ENCODE measurements at places on chromosomes 13 and 19.
A peak's percentile ranks its signal among the peaks of the same experiment; 100 is the strongest.

DNA sequence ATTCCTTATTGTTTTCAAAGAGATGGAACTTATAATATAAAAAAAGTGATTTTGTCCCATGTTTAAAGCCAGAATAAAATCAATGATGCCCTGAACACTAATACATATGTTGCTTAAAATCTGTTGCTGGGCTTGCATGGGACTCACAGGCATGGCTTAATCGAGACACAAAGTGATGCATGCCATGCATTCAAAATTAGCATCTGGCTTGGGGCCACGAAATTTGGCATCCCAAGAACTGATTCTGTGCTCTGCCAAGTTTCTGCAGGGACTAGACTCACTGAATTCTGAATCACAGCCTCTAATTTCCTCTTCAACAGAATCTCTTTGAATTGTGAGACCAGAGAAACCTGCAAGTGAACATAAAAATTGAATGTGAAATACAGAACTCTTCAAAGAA, 109.2 kb downstream of the PCDH17 start:
- DNase-seq = no peak

- no peak for DNase-seq
These were observed 166.4 kb downstream of the SHISA2 start for GRCh38 chr13:25885418-25885817.

- DNase-seq = no peak
These were observed 2.4 kb upstream of the CTXN1 start for GRCh38 chr19:7928334-7928706.

- DNase-seq = no peak
These were observed 24.1 kb downstream of the RFX1 start for GRCh38 chr19:13981988-13982501.

- DNase-seq = no peak
These were observed 13.4 kb downstream of the TM6SF2 start for GRCh38 chr19:19259741-19260140.

DNA sequence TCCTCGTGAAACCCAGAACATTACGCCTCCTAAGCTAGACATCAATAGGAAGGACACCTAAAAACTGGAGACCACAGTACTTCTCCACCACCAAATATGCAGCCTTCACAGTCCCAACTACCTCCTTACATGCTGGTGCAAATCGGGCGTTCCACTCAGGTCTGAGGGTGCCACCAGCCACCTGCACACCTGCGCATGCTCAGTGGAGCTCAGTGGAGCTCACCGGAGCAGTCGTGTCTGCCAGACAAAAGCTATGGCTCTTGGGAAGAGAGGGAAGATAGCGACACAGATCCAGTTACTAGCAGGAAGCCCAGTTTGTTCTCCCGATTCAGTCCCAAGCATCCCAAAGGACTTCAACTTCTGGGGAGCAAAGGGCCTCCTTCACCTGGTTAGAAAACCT, 237.1 kb downstream of the TSHZ3 start:
- DNase-seq = no peak

GRCh38 chr13:21883713-21884112, 212.8 kb downstream of the FGF9 start:
- no peak for DNase-seq

DNA sequence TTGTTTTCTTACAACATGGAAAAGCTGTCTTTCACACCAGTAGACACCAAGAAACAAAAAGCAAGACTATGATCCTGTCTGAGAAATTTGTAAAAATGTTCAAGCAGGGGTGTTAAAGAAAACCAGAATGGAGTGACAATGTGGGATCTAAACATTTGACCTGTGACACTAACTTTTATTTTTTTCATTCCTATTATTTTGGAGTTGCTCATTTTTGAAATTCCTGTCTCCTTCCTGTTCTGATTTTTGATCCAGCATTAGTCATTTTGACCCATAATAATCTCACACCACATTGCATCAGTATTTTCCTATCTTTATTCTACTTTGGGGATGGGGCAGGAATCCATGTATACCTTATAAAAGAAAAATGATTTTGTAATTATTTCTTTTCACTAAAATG, 164.2 kb downstream of the DLEU7 start:
- DNase-seq = no peak

- no peak for DNase-seq
These were observed 1.1 kb downstream of the ZNF850 start for GRCh38 chr19:36771261-36772231.

DNA sequence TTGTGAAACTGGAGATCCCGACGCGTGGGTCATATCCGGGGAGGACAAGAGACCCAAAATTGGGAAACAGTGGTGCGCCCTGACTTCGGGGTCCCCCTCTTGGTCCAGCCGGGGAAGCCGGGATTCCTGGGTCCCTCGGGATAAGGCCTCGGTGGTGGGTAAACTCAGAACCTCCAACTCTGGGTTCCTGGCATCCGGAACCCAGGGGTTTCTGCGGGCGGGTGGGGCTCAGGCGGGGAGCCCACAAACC, 688 bp downstream of the ZFP36 start:
- no peak for DNase-seq

GRCh38 chr19:3095441-3096191, 1.5 kb downstream of the GNA11 start:
- peak; percentile 40 for DNase-seq

- no peak for DNase-seq
These were observed 211.9 kb downstream of the NALCN start for GRCh38 chr13:101204270-101205020.

DNA sequence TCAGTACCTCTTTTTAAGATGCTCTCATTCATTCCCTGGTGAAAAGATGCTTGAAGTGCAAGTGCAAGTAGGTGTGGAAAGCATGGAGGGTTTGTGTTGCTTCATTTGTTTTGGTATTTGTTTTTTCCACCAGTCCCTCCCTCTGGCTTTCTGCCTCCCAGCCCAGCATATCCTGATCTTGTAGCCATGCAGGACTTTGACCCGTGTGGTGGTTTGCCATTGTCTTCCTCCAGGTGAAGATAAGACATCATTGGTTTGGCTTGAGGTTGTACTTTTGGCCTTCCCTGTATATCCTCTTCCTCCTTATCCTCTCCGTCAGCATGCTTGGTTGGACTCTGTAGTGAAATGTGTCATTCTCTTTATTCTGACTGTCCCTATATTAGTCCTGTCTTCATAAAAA, 9.1 kb downstream of the SPINT2 start:
- DNase-seq = no peak

GRCh38 chr19:6864325-6864940, 22.9 kb upstream of the ADGRE1 start:
- no peak for DNase-seq

- no peak for DNase-seq
These were observed 6.2 kb downstream of the GPR4 start for GRCh38 chr19:45595814-45596213.

- no peak for DNase-seq
These were observed 15.0 kb downstream of the TMTC4 start for GRCh38 chr13:100659578-100659977.

DNA sequence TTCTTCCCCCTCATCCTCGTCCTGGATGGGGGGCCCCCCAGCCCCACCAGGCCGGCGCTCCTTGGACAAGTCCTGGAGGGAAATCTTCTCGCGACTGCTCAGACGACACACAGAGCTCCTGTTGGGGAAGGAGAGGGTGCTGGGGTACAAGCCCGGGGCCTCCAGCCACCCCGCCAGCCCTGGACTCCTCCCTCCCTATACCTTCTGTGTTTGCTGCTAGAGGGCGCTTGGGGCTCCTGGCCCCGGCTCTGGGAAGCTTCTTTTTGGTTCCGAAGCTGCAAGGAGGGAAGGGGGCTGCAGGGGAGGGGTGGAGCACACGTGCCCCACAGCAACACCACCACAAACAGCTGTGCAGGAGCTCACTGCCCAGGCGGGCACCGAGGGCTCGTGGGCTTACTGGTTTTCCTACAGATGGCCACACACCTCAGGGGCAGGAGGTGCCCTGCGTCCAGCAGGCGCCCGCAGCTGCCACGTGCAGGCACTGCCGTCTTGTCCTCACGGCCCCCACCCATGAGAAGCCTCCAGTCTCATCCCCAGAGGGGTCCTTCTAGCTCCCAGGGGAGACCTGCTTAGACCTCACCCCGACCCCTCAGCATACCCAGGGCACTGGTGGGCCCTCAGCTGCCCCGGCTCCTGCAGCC, 20.5 kb downstream of the EPS8L1 start:
- no peak for DNase-seq

- no peak for DNase-seq
These were observed 17.0 kb upstream of the TMEM255B start for GRCh38 chr13:113742000-113742441.
